Stimulated activated naive CD8-positive, alpha-beta T cell treated with anti-CD3 and anti-CD28 coated beads, Interleukin-15, Interleukin-2, amounts not matched to agents 100 U/mL and 50 U/mL, for 24 hours (primary cell): ENCODE measurements at places on chromosomes 1 and 21.

DNA sequence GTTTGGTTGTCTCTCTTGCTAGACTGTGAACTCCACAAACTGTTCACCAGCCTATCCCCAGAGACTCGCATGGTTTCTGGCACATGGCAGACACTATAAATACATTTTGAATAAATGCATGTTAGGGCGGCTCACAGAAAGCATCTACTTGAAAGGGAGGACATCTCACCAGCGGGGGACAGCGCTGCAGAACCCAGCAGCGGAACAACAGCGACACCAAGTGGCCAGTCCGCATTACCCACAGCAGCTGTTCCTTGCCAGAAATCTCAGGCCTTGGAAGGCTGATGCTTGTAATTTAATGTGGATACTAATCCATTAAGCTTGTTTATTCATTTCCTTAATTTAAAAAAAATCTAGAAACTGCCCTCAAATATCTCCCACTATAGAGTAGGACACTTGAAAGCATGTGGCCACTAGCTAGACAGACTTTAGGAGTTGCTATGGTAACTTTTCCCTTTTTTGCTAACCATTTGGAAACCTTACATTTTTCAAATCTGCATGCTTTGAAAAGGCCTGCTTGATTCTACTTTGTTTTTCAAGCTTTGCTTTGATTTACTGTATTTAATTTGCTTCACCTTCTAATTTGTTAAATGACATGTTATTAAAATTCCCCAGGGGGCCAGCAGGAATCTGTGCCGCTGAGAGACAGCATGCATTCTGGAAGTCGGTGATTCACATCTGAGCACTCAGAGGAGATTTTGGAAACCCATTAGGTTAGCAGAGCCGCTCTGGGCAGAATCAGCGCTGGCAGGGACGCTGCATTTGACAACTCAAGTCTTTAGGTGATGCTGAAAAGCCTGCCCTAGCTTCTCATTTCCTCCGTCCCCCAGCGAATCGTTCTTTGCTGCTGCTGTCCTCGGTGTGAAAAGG lies 63.5 kb upstream of the SSX2IP start:
- peak; percentile 80 for DNase-seq

DNA sequence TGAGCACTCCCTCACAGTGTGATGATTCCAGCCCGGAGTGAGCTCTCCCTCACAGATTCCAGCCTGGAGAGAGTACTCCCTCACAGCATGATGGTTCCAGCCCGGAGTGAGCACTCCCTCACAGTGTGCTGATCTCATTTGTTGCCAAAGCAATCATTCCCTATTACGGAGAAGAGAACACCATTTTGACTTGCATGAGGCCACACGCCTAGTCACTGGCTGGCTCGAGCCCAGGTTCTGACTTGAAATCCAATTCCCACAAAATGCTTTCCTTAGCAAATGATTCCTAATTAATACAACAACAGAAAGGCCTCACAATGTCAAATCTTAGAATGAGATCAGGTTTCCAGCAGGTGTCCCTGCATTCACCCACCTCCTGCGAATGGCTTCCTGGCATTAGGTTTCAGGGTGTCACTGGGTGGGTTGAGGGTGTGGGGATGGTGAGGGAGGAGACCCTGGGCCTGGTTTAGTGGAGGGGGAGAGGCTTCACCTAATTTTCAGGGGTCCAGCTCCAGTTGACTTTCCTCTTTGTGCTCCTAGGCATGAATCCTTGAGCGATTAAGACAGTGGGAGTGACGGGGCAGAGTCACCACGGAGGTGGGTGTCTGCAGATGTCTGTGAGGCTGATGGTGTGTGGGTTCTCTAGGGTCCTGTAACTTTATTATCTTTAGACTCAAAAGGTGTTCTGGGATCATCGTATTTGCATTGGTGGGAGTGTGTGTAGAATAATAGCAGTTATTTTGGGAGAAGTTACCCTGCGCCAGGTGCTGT lies 158.5 kb downstream of the KCNJ6 start:
- no peak for DNase-seq

DNA sequence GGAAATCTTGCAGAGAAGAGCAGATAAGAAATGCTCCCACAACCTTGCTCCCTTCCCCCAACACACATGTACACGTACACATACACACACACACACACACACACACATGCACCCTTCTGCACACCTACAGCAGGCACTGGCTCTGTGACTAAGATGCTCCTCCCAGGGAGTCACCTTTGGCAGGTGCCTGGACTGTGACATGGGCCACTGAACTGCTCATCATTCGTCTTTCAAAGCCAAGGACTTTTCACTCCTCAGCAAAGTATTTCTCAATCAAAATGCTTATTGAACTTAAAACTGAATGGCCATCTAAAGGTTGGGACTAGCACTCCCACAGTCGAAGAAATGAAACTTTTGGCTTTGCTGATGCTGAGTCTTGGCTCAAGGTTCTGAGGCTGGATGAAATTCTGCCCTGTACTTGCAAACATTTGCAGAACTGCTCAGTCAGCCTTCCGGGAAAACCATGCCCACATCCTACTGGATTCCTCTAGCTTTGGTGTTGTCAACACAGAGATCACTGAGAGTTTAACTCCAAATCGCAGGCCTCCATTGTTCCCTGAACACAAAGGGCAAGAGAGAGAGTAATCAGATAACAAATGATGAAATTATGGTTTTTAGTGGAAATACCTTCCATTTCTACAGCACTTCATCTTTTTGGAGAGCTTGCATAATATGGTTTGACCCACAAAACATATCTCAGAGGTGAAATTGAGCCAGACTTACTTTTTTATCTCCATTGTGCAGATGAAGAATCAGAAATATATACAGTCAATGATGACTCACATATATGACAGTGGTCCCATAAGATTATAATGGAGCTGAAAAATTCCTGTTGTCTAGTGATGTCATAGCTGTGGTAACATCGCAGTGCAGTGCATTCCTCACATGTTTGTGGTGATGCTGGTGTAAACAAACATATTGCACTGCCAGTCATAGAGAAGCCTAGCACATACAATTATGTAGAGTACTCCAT lies 72.4 kb upstream of the BCAR3 start:
- no peak for DNase-seq

DNA sequence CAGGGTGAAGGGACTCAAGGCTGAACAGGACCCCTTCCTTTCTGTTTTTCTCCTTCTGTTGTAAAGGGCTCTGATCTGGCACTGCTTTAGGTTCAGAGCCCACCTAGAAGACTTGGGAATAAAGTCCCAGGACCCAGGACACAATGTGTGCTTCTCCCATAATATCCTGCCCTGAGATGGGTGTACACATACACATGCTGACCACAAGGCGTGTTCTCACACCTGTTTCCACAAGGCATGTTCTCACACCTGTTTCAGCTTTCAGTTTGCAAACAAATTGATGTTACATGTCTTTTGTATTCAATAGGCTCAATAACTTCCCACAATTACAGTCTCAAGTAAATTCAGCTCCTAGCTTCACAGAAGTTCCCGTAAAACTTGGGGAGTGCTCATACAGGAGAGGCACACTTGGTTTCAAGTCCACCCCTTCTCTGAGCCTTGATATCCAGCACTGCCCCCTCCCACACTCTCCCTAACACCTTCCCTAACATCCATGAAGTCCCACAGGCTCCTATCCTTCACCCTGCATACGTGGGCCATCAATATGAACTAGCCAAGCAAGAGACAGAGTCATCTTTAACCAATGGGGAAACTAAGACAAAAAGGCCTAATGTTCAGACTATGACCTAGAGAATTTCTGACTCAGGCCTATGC lies 41.7 kb downstream of the ERI3 start:
- DNase-seq, result no peak

- no peak for DNase-seq
These were observed 24.6 kb upstream of the FCRL3 start for GRCh38 chr1:157725221-157725577.

GRCh38 chr1:11256299-11256698 lies 6.1 kb downstream of the MTOR start:
- DNase-seq, result no peak

DNA sequence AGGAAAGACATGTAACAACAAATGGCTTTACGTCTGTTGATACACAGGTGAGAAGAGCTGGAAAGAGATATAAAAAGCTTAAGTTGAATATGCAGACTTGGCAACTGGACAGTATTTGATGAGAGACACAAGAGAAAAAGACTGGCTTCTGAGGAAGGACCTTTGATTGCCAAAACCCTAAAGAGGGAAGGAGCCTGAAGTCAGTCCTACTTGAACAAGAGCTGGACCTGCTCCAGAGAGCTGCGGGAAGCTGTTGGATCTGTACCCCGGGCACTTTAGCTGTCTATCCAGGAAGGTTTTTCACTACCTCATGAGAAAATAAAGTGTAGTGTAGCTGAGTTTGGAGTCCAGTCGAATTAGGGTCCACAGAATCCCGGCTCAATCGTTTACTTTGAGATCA lies 25.3 kb upstream of the LRRC8B start:
- DNase-seq, result no peak

DNA sequence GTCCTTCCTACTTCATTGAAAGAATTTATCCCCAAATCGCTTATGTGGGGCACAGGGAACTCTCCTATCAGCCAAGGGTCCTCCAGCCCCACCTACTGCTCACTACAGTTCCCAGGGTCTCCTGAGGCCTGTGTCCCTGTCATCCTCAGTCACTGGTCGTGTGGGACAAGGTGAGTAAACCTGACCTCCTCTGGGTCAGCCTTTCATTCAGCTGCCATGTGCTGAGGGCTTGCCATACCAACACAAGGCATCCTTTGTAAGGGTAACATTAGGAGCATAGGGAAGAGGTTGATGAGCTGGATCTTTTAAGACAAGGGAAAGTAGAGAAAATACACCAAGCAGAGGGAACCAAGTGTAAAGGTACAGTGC lies 11.2 kb upstream of the SNAPIN start:
- no peak for DNase-seq

- peak; percentile 4 for DNase-seq
These were observed 884 bp downstream of the SPATA6 start for GRCh38 chr1:48470950-48471690.

DNA sequence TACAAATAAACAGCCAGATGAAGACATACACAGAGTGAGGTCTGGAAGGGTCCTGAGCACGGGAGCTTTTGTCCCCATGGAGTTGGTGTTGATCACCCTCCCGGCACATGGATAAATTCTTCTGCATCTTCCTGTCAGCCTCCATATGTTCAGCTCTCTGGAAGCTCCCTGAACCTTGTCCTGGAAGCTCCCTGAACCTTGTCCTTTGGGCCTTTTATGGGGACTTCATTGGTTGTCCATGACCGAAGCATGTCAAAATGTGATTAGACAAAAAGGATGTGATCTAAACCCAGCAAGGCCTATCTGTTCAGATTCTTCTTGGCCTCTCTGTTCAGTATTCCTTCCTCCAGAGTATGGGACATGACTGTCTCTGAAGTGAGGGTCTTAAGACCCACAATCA lies 25.4 kb upstream of the RNF11 start:
- no peak for DNase-seq

DNA sequence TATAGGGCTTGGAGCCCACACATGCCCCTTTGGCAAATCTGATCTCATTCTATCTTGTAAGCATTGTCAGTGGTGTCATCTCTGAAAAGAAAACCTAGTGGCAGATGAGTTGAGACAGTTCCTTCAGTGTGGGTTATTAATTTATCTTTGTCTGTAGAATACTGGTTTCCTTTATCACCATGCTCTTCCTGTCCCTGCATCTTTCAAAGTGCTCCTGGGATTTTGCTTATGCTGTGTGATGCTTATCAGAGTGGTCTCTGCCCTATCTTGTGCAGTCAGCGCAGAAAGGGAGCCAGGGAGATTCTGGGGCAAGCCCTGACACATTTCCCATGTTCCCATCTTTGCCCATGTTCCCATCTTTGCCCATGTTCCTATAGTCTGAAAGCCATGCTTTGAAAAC lies 402.9 kb downstream of the RWDD3 start:
- DNase-seq, result no peak

GRCh38 chr1:47867438-47868347 lies 129.5 kb downstream of the TRABD2B start:
- no peak for DNase-seq

DNA sequence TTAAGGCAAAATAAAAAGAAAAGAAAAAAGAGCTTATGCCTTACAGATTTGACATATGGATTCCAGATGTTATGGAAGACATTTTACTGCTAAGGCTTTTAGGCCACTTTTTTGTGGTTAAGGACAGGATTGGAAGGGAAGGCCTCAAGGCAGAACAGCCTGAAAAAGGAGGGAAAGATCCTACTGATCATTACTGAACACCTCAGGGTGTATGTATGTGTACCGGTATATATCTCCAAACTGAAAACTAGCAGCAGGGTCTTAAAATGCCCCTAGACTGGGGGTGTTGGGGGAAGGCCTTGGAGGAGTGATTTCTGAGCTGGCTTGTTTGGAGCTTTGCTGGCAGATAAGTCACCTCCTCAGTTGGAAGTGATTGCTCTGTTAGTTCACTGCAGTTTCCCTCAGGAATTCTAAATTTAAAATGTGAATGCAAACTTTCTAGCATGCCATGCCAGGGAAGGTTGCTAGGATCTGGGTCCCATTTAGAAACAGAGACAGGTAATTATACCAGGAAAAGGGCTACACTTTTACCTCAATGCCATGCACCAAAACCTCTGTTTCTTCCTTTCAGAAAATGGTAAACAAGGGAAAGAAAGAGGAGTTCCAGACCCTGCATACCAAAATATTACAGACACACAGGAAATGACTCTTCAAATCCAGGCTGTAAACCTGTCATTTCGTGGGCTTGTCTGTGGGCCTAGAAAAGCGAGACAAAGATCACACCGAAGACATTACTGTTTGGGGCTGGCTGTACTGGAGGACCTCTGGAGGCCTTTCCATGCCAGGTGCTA lies 15.0 kb downstream of the C1orf52 start:
- DNase-seq, result no peak

DNA sequence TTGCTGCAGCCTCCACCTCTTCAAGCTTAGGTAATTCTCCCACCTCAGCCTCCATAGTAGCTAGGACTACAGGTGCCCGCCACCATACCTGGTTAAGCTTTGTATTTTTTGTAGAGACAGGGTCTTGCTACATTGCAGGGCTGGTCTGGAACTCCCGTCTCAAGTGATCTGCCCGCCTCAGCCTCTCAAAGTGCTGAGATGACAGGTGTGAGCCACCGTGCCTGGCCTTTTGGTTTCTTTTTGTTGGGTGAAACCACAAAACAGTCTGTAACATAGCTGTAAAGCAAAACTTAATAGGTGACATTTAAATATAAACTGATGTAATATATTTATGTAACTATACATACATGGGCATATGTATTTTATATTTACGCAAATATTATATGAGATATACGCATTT lies 3.1 kb upstream of the DNAJC11 start:
- no peak for DNase-seq

DNA sequence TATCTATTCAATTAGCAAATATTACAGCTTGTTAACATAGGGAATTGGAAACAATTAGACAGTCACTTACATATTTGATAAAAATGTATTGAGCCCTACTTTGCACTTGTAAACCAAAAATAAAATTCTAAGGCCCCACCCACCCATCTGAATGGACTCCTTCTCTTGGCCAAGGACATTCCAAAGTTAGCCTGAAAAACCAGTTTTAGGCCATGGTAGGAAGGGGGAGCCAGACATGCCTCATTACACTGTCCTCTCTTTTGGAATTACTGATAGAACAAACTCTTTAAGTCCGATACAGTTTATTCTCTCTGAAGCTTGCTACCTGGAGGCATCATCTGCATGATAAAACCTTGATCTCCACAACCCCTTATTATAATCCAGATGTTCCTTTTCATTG lies 28.0 kb upstream of the TSPAN2 start:
- DNase-seq, result no peak
